Stimulated activated CD8-positive, alpha-beta memory T cell treated with anti-CD3 and anti-CD28 coated beads, Interleukin-2, amount 100 ng/mL, for 1 hour (primary cell): ENCODE measurements at places on chromosomes 3 and 15.

DNA sequence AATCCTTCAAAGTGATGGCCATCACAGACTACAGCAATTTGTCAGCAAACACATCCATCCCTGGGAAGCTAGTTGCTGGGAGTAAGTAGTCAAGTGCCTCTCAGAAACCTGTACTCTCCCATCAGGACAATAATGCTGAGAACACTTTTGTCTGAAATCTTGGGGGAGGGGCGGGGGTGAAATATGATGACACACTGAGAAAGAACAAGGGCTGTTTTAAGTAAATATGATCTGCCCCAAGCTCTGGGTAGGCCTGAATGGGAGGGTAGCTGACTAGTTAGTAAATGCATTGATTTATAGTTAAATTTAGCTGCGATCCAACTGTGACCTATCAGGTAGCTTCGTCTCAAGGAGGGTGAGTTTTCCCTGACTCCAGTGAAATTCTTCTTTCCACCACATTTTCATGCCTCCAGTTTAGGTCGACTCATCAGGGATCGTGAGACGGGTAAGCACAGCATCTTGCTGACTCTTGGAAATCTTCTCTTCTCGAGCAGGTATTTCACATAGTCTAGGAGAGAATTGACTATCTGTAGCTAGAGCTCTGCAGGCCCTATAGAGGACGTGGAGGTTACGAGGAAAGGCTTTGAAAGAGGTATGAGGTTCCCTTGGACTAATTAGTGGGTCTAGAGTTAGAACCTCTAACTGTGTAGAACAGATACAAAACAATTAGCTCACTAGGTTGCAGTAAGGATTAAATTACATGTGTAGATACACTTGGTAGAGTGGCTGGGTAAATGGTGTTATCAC is 213.4 kb upstream of the SLC2A2 start:
- DNase-seq, result no peak

DNA sequence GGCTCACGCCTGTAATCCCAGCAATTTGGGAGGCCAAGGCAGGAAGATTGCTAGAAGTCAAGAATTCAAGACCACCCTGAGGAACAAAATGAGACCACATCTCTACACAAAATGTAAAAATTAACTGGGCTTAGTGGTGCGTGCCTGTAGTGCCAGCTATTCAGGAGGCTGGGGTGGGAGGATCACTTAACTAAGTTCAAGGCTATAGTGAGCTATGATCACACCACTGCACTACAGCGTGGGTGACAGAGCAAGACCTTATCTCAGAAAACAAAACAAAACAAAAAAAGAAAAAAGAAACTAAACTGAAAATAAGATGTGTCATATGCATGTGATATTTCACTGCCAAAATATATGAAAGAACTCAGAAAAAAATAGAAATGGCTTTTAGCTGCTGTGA is 243.3 kb upstream of the CCDC54 start:
- no peak for DNase-seq

DNA sequence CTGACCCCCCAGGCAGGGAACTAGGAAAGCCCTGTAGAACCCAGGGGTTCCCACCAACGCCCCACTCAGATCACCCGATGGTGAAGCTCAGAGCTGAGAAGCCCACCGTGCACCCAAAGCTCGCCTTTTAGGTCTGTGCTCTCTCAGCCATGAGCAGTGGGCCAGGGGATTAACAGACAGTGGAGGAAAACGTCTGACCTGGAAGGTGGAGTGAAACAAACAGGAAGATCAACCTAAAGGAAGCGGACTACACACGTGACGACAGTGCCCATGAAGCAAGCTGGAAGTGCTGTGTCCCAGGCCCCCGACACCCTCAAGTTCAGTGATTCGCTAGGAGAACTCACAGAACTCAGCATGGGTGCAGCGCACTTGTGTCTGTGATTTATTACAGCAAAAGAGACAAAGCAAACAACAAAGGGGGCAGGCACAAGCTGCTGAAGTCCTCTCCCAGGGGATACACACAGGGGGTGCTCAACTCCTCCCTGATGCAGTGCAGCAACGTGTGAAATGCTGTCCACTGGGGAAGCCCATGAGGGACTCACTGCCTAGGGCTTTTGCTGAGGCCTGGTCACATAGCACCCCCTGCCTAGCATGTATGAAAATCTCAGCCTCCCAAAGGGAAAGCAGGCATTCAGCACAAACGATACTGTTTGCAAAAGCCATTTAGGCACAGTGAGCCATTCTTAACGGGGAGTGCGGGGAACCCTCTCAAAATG is 43.5 kb downstream of the CFAP92 start:
- DNase-seq, result no peak

GRCh38 chr3:158830391-158830790 is 28.5 kb downstream of the MFSD1 start:
- no peak for DNase-seq

DNA sequence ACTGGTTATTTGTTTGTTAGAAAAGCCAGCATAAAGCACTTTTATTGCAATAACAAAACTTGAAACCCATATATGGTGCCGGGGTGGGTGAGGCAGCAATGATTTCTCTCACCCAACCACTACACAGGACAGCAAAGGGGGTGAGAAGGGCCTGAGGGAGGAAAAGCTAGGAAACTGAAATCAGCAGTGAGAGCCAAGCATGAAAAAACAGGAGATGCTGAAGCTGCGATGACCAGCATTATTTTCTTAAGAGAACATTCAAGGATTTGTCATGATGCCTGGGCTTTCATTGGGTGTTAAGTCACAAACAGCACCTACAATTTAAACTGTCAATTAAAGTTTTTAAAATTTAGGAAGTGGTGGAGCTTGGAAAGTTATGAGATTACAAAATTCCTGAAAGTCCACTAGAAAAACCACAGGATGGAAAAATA is 11.9 kb upstream of the TM4SF4 start:
- DNase-seq, result no peak

DNA sequence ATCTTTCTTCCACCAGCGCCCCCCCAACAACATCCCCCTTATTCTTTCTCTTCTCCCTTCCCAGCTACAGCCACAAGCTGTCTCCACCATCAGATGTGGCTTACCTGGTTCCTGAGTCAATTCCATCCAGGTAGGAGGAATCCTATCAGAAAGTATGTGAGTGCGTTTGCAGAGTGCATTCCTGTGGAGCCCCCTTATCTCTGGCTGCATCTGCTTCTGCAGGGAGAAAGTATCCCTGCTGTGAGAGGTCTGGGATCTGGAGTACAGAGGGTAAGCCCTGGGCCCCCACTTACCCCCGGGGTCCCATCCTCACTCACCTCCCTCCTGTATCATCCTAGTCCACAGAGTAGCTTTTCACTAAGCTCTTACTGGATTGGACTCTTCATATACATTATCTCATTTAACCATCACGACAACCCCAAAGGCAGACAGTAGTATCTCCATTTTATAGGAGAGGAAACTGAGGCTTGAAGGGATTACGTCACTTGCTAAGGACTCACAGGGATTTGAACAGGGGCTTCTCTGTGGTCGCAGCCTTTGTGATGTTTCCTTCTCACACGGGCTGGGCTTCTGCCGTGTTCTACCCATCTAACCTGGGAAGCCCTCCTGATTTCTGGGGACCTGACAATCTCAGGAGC is 22.2 kb upstream of the MAGEF1 start:
- no peak for DNase-seq
